ENCODE measurements at places on chromosomes 13 and 19.

GRCh38 chr19:10918359-10918758, 10.1 kb downstream of the YIPF2 start:
- DNase-seq = no peak

DNA sequence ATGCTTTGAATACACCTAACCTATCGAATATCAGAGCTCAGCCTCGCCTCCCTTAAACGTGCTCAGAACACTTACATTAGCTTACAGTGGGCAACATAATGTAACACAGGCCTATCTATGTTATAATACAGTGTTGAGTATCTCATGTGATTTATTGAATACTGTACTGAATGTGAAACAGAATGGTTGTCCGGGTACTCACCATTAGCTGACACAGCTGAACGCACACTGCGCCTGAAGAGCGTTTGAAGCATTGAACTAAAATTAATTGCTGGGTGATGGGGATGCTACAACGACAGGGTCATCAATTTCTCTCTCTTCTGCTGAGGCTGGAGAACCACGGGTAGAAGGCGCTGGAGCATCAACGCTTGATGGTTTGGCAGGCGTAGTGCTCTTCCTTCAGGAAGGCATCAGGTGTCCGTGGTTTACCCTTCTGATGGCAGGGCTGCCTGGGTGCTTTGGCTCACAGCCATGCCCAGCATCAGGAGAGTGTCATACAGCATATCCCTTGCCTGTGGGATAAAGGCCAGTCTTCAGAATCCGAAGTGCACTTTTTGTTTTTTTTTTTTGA, 46.9 kb upstream of the UBE2L5 start:
- no peak for DNase-seq

DNA sequence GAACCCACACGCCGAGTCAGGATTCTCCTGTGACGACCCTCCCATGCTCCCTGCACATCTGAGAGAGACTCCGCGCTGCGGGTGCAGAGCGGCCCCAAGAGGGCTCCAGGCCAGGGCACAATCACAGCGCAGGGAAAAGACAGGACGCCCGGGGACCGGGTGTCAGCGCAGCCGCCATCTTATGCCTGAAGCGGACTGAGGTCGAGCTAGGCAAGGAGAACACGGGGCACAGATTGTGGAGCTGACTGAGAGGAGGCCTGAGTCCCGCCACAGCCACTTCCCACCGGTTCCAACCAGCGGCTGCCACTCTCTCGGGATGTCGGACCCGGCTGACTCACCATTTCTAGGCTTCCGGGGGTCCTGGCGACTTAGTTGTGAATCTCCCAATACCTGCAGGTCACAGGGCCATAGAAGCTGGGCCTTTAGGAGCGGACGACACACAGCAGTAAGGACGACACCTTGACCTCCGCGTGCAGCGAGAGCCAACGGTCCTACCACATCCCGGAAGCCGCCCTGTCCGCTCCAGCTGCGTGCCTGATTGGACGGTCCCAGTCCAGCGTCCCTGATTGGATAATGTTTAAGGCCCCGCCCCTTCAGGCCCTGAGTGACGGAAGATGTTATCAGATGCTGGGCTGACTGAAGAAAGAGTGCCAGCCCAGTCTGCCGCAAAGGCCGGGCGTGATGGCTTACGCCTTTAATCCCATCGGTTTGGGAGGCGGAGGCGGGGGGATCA, at the start of gene ZNF728:
Gene ZNF728, minus strand, starts transcription at position 487 of the 733 bp plus-strand sequence. Its CDS starts 146 bp downstream, at position 341.
- DNase-seq = peak; percentile 3

- no peak for DNase-seq
Measured at GRCh38 chr13:64912141-64912540, 2318.0 kb downstream of the PCDH9 start.

DNA sequence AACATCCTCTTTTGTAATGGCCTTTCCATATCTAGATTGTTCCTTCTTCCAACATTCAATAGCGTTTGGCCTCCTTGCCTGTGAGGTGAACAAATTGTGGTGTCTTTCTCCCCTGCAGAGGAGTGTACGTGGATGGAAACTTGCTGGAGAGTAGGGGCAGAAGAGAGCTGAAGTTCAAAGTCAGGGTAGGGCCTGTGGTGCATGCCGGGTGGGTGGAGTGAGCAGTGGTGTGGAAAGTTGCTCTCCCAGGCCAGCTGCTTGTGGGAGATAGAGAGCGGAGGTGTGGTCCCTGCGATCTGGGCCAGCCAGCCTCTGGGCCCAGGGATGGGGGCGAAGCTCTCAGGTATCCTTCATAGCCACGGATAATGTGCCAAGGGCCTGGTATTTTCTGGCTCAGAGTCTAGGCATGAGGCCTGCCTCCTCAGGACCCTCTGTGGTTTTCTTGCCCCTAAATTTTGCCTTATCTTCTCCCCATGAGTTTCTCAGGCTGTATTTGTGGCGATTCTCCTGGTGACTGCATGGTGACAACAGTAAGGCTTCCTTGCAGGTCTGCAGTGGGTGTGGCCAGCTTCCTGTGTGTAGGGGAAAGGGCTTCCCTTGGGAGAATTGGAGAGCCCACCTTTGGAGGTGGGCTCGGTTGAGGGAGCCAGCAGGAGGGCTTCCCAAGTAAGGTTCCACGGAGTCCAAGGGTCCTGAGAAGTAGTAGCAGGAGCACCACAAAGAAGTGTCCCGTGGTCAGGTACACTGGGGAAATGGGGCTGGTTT, 6.7 kb downstream of the RGCC start:
- no peak for DNase-seq

GRCh38 chr13:94674609-94675348, 37.6 kb downstream of the SOX21 start:
- no peak for DNase-seq

GRCh38 chr13:97566907-97567306, 132.9 kb downstream of the RAP2A start:
- no peak for DNase-seq

DNA sequence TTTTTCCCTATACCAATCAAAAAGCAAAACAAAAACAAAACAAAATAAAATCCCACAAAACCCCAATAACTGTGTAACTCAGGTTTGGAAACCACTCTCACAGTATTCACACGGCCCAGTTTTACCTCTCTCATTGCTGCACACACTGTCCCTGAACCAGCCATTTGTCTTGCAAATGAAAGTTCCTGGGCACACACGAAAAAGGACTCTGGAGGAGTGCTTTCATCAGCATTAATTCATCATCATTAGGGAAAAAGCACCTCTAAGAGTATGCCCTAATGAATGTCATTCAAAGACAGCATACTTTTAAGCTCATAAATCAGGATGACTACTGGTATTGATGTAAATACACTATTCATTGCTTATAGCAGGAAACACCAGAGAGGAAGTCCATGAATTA, 306.3 kb downstream of the DNAJC15 start:
- peak; percentile 38 for DNase-seq

DNA sequence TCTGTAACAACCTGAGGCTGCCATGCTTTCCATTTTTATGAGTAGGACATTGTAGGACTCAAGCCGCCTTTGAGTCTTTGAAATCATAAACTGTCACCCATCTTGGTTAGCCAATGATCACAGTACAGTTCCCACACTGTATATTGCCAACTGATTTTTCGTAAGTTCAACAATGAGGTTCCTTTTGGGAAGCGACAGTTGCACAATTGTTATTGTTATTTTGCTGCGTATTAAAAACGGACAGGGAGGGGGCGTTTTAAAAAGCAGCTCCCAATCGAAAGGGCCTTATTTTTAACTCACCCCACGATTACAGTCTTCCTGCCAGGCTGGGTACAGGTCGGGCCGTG, 601 bp downstream of the SLC46A3 start:
- DNase-seq = no peak

- peak; percentile 87 for DNase-seq
Measured at GRCh38 chr13:80276371-80277289, 64.3 kb downstream of the SPRY2 start.

DNA sequence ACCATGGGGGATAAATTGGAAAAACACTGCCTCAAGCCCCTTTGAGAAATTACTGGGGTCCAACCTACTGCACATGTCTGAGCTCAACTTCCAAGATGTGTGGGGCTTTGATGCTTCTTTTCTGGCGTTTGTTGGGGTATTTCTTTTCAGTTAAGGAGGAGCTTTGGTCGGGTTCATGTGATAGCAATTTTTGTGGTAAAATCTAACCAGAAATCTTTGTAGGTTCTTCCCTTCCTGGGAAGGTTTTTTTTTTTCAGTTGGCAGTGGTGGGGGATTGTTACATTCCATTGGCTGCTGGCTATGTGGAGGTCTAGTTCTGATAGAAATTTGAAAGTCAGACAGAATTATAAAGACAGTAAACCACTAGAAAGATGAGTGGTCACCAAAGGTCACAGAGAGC, 327.8 kb downstream of the ATP8A2 start:
- no peak for DNase-seq

DNA sequence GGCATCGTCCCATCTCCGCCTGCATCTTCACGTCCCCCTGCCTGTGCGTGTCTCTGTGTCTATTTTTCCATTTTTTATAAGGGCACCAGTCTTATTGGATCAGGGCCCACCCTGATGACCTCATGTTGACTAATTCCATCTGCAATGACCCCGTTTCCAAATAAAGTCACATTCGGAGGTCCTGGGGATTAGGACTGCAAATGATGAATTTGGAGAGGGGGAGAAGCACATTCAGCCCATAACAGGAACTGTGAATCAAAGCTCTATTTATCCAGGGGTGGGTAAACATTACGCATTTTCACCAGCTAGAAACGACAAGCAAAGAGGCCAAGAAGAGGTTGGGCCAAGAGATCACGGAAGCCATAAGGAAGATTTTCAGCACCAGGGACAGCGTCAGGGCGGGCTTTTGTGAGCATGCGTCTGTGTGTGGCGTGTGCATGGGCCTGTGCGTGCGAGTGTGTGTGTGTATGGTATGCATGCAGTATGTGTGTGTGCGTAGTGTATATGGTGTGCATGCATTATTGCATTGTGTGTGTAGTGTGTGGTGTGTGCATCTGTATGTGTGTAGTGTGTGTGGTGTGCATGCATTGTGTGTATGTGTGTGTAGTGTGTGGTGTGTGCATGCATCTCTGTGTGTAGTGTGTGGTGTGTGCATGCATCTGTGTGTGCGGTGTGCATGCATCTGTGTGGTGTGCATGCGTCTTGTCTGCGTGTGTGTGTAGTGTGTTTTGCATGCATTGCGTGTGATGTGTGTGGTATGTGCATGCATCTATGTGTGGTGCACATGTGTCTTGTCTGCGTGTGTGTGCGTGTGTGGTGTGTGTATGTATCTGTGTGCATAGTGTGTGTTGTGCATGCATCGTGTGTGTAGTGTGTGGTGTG, 19.6 kb downstream of the CELF5 start:
- DNase-seq = peak; percentile 68

DNA sequence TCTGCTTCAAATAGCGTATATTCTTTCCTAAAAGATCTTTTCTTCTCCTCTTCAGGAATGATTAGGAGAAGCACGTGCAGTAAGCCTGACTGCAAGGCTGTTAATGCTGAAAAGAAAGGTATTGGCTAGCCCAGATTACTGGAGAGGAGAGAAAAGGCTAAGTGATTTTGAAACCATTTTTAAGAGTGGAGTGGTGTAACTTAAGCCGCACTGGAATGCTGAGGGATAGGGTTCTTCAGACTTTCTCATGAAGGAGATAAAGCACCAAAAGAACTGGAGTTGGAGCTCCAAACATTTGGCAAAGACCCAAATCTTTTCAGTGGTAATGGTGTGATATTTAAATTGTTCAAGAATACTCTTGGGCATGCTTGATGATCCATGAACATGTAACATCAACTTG, 388.3 kb downstream of the COG6 start:
- no peak for DNase-seq

DNA sequence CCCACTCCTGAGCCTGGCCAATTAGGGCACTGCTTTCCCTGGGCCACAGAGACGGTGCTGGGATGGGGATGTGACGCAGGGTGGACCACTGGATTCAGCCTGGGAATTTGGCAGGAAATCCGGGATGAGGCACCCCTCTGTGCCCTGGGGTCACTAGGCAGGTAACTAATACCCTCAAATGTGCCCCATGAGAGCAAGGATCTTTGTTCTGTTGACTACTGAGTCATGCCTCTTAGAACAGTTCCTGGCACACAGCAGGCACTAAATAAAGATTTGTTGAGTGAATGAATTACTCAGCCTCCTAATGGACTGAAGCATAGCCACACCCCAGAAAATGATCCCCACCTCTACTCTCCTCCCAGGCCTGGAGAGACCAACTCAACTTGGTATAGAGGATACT, 15.9 kb downstream of the OPA3 start:
- DNase-seq = no peak

DNA sequence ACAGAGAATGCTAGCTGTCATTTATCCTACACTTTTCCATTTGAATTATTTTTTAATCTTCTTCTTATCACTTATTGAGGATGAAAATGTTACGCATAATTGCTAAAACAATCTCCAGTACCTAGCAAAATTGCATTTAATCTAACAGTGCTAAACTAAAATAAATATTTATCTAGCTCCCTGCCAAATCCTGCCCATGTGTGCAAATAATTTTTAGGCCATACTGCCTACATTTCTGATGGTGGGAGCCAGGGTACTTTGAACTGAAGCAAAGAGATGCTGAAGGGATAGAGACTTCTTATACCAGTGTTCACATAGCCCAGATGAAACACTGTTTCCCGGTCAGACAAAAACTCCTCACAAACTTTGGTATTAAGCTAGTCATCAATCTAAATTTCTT, 1268.7 kb upstream of the PCDH20 start:
- no peak for DNase-seq

- DNase-seq = no peak
Measured at GRCh38 chr13:103100830-103101229, 34.6 kb upstream of the SLC10A2 start.

- no peak for DNase-seq
Measured at GRCh38 chr13:114056205-114057013, 76.0 kb downstream of the RASA3 start.

Measured in spinal cord (tissue), 10 donors.